Thyroid gland (tissue), 4 donors: ENCODE measurements at places on chromosomes 1 and 21. TPM values are rescaled to one million over a fixed set of nuclear protein-coding genes. Genes with fewer than 3 reads are reported as not detected.

FCER1G gene
- total RNA-seq = 19.3 TPM

GRCh38 chr1:26820784-26821269 lies 5.7 kb upstream of the ZDHHC18 start:
- peak; percentile 22 for DNase-seq

GRCh38 chr1:203072911-203073310 lies 12.9 kb downstream of the MYOG start:
- no peak for DNase-seq

- DNase-seq = no peak
Measured at GRCh38 chr1:59845091-59845490, 30.3 kb downstream of the HOOK1 start.

GRCh38 chr1:119409731-119410130 lies 5.2 kb upstream of the HSD3B2 start:
- no peak for DNase-seq

GRCh38 chr21:37159053-37159776 lies 86.2 kb downstream of the TTC3 start:
- DNase-seq = no peak
